Thymus (tissue), 14 donors: ENCODE measurements at places on chromosomes 16 and 17. TPM values are rescaled to one million over a fixed set of nuclear protein-coding genes. Genes with fewer than 3 reads are reported as not detected.

DNA sequence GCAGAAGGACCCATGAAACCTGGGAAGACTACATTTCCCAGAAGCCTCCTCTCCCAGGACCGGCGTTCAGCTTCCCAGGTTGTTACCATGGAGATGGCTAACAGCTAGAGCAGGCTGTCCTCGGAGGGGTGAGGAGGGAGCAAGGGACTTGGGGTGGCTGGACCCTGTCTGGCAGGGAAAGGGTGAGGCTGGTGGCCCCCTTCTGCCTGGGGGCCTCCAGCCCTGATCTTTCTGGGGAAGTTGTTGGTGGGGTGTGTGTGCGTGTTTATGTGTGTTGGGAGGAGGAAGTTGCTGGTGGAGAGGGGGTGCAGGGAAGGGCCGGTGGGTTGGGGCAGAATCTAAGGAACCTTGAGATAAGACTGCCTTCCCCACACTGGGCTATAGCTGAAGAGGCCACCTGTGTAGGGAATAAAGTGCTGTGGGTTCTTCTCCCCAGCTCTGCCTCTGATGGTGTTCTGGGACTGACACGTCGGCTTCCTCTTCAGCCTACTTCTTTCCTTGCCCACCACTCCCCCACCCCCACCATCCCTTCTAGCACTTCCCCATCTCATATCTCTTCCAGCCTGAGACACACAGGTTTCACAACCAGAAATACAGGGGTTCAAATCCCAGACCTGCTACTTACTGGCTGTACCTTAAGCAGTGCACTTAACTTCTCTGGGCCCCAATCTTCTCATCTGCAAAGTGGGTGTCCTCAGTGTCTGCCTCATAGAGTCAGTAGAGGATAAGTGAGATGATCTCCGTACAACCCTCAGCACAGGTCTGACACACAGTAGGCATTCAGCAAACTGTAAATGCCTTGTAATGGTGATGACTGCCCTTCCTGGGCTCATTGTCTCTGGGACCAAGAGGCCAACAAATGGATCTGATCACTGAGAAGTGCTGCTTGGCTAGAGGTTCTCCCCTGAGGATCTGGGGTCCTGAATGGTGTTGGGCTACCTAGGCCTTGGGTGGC is at the start of gene DRC7:
DRC7 (plus strand) TSS at position 82 of the 955 bp plus-strand sequence. CDS start 3,144 bp downstream, outside the sequence.
- no peaks in the 10 kb centered on the region for H3K36me3 ChIP-seq
- H3K27ac ChIP-seq, result peak within 1 kb of the TSS; percentile 45
- H3K27me3 ChIP-seq, result no peaks in the 10 kb centered on the region
- H3K4me1 ChIP-seq, result peaks cover 12% of the 10 kb centered on the region

DNA sequence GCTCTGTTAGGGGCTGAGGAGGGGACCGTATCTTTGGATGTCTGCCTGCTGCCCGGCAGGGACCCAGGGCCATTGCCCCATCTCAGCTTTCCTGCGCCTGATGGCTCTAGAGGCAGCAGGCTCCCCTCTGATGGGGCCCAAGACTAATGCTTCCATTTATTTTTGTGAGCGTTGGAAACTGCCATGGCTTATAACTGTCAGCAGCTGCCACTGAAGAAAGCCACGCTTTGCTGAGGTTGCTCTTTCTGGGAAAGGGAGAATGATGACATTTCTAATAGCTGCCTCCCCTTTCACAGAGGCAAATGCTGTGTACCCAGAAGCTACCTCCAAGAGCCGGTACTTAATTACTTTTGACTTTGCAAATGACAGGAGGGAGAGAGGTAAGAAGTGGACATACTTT is 103.8 kb downstream of the HAPSTR1 start:
- no peak for DNase-seq
- no peak overlapping the region for H3K4me3 ChIP-seq

DNA sequence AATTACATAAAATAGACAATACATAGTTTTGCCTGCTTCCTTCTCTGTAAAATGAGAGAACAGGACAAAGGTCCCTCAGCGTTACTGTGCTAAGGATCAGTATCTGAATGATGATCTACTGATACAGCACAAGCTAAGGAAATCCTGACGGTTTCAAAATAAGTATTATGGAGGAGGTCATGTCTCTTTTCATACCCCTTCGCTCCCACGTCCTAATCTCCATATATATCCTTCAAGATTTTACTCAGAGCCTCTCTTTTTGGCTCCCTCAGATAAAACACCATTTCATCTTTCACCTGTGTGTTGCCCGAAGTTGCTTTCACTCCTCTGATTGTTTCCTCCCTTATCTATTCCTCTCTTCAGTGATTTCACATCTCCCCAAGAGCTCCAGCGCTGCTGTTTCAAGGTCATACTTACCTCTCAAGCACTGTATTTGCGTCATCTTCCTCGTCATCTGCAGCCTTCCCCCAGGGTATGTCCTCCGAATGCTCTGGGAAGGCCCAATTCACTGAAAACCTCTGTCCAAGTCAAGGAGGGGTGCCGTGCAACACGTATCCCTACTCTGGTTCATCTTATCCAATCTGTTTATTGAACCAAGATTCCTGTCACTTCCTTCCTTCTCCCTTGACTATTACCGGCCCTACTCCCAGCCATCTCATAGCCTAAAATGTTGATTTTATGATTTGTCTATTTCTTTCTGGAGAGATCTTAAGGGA is 1.2 kb upstream of the BLTP2 start:
- H3K4me3 ChIP-seq, result no peak overlapping the region
- no peak for DNase-seq
- peaks cover 13% of the 10 kb centered on the region for H3K4me1 ChIP-seq
- H3K36me3 ChIP-seq, result peaks cover 44% of the 10 kb centered on the region
- peak overlapping the region; percentile 76 for H3K27ac ChIP-seq

DNA sequence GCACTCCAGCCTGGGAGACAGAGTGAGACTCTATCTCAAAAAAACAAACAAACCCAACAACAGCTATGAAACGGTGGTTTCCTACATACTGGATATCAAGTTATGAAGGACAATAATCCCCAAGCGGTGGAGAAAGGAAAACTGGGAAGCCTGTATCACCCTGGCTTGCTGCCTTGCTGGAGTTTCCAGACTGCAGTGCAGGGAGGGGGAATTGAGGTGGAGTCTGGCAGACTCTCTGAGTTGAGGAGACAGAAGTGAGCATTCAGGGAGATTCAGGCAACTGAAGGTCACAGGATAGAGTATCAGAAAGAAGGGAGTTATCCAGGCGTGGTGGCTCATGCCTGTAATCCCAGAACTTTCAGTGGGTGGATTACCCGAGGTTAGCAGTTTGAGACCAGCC is 11.9 kb downstream of the QRICH2 start:
- no peaks in the 10 kb centered on the region for H3K27me3 ChIP-seq
- H3K27ac ChIP-seq, result no peak overlapping the region
- no peak for DNase-seq

DNA sequence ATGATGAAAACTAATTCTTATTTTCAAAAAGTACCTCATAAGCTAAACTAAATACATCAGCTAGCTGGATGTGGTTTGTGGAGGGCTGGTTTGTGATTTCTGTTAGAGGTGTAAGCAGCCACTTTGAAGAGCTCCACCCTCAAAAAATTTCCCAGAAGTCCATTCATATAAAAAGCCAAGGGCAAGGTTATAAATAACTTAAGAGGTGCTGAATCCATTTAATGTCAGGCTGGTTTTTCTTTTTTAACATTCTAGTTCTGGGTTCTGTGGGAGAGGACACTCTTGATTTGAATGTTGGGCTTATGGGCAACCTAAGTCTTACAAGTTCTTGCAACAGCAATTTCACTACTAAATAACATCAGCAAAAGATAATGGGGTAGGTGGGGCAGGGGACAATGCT is 3.4 kb upstream of the WIPI1 start:
- H3K36me3 ChIP-seq, result no peaks in the 10 kb centered on the region
- DNase-seq, result no peak
- H3K4me3 ChIP-seq, result no peak overlapping the region
- H3K27ac ChIP-seq, result peak overlapping the region; percentile 37
- H3K4me1 ChIP-seq, result peaks cover 51% of the 10 kb centered on the region
- peaks cover 10% of the 10 kb centered on the region for H3K27me3 ChIP-seq

GRCh38 chr17:43176119-43176570 is 5.1 kb downstream of the NBR1 start:
- H3K4me3 ChIP-seq, result no peak overlapping the region
- no peaks in the 10 kb centered on the region for H3K27me3 ChIP-seq
- H3K36me3 ChIP-seq, result peaks cover 30% of the 10 kb centered on the region
- peaks cover 8% of the 10 kb centered on the region for H3K4me1 ChIP-seq
- no peak for DNase-seq

DNA sequence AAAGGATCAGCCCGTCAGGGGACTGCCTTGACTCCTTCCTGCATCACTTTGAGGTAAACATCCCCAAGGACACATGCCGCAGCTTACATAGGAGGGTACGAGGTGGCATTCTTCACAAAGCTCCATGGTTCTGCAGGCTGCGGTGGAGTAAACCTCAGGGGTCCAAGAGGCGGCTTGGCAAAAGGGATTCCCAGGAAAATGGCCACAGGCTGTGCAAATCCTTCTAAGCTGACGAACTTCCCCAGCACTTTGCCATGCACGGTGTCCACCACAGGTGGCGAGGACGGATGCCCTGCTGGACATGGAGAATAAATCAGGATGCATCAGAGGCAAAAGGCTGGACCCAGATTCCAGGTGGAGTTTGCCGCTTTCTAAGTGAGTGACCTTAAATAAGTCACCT is 4.2 kb downstream of the CES1 start:
- H3K27me3 ChIP-seq, result peaks cover 7% of the 10 kb centered on the region
- no peak overlapping the region for H3K4me3 ChIP-seq
- H3K36me3 ChIP-seq, result no peaks in the 10 kb centered on the region
- DNase-seq, result no peak

MRPL28 gene
- 64.2 TPM for total RNA-seq

GRAP gene
- total RNA-seq, result 41.9 TPM

RASL10B gene
- 0.76 TPM for total RNA-seq

KIF2B gene
- not detected for total RNA-seq

TGFB1I1 gene
- 1.5 TPM for total RNA-seq

TBC1D3I gene
- not detected for total RNA-seq

PDIA2 gene
- total RNA-seq, result 0.14 TPM
